ENCODE measurements at places on chromosomes 2 and 18. TPM values are rescaled to one million over a fixed set of nuclear protein-coding genes. Genes with fewer than 3 reads are reported as not detected.

Gene SERPINB12
- total RNA-seq = not detected

DNA sequence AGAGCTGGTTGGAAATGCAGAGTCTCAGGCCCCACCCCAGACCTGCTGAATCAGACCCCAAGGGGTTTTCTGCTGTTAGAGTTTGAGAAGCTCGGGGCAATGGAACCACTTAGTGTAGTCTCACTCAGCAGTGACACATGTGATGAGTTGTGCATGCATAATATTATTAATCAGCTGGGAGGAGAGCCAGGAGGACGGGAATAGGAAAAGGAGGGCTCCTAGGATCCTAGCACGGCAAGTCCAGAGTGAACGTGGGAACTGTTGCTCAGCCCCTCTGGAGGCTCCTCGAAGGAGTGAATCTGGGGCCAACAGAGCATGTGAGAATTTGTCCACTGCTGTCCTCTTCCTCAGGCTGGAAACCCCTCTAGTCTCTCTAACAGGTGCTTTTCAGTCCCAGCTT is 87.1 kb downstream of the HS1BP3 start:
- no peaks in the 10 kb centered on the region for H3K4me1 ChIP-seq
- H3K27me3 ChIP-seq = peaks cover 15% of the 10 kb centered on the region
- H3K27ac ChIP-seq = no peak overlapping the region

GRCh38 chr2:68796295-68796905 is 61.8 kb downstream of the ARHGAP25 start:
- H3K27ac ChIP-seq = no peak overlapping the region
- no peaks in the 10 kb centered on the region for H3K27me3 ChIP-seq
- peak overlapping the region; percentile 68 for H3K4me3 ChIP-seq
- no peak for DNase-seq

- no peaks in the 10 kb centered on the region for H3K27me3 ChIP-seq
- peak overlapping the region; percentile 95 for H3K4me3 ChIP-seq
- H3K4me1 ChIP-seq = peaks cover 53% of the 10 kb centered on the region
- H3K27ac ChIP-seq = peak overlapping the region; percentile 95
- peaks cover 16% of the 10 kb centered on the region for H3K36me3 ChIP-seq
- DNase-seq = no peak
Measured at GRCh38 chr2:206083602-206084438, 2.2 kb downstream of the INO80D start.

DNA sequence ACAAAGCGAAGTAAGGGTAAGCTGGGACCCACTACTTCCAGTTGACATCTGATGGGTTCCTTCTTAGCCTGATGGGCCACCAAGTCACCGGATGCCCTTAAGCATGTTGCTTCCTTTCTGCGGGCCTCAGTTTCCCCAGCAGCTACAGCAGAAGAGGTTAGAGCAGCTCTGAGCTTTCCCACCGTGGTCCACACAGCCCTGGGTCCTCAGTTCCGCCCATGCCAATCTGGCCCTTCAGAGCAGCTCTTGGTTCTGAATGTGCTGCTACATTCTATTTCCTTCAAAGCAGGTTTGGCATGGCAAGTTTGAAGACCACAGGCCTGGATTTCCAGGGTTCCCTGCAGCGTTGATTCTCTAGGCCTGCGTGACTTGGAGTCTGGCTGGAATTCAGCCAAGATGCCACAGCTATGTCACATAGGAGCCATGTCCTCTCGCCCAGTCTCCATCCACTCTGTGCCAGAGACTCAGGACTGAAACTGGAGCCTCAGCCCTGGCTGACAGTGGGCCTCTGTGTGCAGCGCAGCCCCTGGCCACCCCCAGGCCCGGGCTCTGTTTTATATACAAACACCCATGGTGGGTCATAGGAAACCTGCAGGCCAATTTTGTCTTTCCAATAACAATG is 79.6 kb downstream of the TFCP2L1 start:
- no peak overlapping the region for H3K4me3 ChIP-seq
- no peaks in the 10 kb centered on the region for H3K36me3 ChIP-seq
- H3K27ac ChIP-seq = no peak overlapping the region
- no peak for DNase-seq
- no peaks in the 10 kb centered on the region for H3K27me3 ChIP-seq
- H3K4me1 ChIP-seq = no peaks in the 10 kb centered on the region

Gene COLEC12
- total RNA-seq = 0.05 TPM

DNA sequence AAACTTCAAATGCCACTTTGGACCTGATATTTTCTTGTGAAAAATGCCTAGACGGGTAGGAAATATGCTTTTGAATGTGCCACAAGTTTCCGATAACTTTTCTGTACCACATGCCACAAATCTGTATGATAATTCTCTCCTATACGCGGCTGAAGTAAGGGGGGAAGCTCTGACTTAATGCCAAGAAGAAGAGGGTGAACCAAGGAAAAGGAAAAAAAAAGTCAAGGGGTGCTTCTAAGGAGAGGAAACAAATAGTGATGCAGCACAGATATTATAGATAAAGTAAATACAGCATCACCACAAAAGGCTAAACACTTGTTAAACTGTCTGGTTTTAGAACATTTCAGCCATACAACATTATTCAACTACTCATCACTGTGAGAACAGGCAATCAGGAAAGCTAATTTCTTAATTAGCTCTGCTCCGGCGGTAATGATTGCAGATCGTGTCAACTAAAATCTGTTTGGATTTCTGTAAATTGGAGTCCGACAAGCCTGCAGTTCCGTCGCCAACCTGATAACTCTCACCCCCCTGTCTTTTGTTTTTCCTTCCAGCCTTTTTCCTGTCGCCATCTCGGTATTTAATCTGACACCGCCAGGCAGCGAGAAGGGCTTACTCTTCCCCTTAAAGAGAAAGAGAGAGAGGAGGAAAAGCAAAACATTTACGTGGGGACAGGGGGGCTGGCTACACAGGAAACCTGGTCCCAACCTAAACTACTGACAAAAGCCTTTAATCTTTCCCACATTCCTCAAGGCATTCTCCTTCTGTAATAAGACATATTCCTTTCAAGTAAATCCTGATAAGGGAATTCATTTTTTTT is 67.5 kb downstream of the ZEB2 start:
- no peak for DNase-seq
- peaks cover 86% of the 10 kb centered on the region for H3K4me1 ChIP-seq
- H3K27ac ChIP-seq = peak overlapping the region; percentile 62
- H3K4me3 ChIP-seq = peak overlapping the region; percentile 26
- peaks cover 32% of the 10 kb centered on the region for H3K36me3 ChIP-seq

GRCh38 chr2:54522624-54523281 is 66.6 kb downstream of the SPTBN1 start:
- peak; percentile 35 for DNase-seq
- no peak overlapping the region for H3K4me3 ChIP-seq
- no peaks in the 10 kb centered on the region for H3K27me3 ChIP-seq
- H3K4me1 ChIP-seq = peaks cover 15% of the 10 kb centered on the region
- no peaks in the 10 kb centered on the region for H3K36me3 ChIP-seq

GRCh38 chr2:203936535-203936934 is at the start of gene ICOS:
ICOS (plus strand) TSS chr2:203936763; CDS start chr2:203936815, 52 bp downstream.
- no peak within 1 kb of the TSS for H3K27ac ChIP-seq
- DNase-seq = no peak
- no peaks in the 10 kb centered on the region for H3K36me3 ChIP-seq
- H3K27me3 ChIP-seq = peaks cover 2% of the 10 kb centered on the region
- no peak within 1 kb of the TSS for H3K4me3 ChIP-seq

Gene PID1
- total RNA-seq = 0.27 TPM

GRCh38 chr2:55169915-55170314 is 62.2 kb downstream of the CLHC1 start:
- no peaks in the 10 kb centered on the region for H3K36me3 ChIP-seq
- H3K4me1 ChIP-seq = no peaks in the 10 kb centered on the region
- no peak for DNase-seq
- no peak overlapping the region for H3K4me3 ChIP-seq
- no peaks in the 10 kb centered on the region for H3K27me3 ChIP-seq
- no peak overlapping the region for H3K27ac ChIP-seq

Gene ASXL3
- not detected for total RNA-seq

Gene CAPN14
- total RNA-seq = 3.3 TPM

DNA sequence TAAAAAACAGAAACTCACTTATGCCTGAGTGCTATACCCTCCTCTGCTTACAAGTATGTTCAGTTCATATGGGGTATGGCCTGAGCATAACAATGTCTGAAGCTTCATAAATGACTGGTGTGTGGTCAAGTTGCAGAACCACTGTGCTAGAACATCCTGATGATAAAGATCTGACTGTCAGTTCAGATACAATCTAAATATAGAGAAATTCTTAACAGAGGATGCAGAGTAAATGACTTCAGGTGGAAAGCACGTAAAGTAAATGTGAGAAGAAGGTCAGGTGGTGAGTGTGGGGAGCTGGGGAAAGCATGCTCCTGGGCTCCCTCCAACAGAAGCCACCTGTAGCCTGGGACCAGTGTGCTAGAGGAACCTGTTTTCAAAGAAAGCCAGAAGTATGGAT is 926.2 kb downstream of the TSN start:
- no peak for DNase-seq
- no peaks in the 10 kb centered on the region for H3K4me1 ChIP-seq
- no peak overlapping the region for H3K27ac ChIP-seq
- H3K4me3 ChIP-seq = no peak overlapping the region

Data from activated B cell treated with CpG ODN at 0.5 μM for 24 hours (primary cell).